ENCODE measurements at places on chromosomes 3 and 15. TPM values are rescaled to one million over a fixed set of nuclear protein-coding genes. Genes with fewer than 3 reads are reported as not detected.

DNA sequence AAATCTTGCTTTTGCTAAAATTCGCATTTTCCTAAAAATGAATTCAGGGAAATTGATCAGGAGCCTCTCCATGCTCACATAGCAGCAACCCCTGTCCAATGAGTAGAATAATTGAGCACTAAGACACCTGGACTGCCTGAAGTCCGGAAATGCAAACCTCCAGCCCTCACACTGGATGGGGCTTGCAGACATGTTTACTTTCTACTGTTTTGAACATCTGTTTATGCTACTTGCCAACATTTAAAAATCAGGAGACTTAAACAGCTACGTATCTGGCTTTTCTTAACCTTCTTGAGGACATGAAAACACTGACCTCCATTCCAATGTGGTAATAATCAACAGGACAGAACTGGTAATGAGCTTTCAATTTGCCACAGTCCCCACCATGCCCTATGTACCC, 184.4 kb downstream of the SHOX2 start:
- DNase-seq = no peak

DNA sequence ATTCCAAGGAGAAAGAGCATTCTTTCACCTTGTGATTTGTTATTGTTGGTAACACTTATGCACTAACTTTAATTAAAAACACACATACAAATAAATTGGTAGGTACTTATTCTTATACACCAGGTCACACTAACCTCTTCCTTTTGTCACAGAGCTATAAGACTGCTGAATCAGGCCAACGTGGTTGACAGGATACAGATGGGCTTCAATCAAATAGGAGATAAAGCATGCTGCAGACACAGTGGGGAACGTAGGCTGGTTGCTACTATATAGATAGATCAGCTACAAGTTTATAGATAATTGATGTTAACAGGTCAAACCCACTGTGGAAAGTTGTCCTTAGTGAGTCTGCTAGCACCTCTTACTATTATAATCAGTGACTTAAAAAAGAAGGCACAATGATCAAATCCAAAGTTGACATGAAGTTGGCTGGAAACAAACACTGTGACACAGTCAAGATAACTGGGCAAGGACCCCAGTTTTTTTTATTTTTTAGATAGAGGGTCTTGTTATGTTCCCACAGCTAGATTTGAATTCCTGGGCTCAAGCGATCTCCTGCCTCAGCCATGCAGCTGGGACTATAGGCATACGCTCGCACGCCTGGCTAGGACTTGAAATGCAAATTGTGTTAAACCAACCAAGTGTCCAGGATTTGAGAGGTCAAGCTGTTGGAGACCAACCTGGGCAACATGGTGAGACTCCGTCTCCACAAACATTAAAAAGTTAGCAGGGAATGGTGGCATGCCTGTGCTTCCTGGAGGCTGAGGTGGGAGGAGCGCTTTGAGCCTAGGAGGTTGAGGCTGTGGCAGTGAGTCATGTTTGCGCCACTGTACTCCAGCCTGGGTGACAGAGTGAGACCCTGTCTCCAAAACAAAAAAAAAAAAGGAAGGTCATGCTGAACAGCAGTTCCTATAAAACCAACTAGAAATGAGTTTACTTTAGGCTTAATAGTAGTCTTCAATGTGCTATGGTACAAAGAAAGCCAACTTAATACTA, 97.9 kb upstream of the MEX3B start:
- DNase-seq = no peak

DNA sequence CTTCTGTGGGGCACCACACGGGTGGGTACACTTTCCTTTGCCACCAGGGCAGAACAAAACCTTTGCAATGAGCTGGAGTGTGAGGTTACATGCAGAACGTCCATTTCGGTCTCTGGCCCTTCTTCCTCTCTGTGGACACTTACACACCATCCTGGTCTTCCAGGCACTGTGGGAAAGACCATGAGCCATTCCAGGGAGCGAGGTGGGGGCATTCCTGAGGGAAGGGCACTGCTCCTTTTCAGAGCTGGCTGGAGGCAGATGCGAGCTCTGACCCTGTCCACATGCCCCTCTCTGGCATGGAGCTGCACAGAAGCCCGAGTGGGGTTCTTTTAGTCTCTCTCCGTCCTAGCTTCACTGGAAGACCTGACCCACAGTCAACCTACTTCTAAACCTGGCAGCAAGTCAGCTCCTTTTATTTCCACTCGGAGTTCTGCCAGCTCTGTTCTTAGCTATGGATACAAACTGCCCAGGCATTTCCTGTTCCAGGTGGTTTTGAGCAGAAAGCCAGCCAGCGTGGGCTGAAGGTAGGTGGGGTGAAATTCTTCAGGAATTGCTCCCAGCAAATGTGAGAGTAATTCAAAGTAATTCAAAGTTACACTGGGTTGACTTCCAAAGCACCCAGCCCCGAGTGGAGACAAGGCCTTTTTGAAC, 281.4 kb downstream of the ADAMTS17 start:
- no peak for DNase-seq

GUCA1C gene
- total RNA-seq = not detected

DNA sequence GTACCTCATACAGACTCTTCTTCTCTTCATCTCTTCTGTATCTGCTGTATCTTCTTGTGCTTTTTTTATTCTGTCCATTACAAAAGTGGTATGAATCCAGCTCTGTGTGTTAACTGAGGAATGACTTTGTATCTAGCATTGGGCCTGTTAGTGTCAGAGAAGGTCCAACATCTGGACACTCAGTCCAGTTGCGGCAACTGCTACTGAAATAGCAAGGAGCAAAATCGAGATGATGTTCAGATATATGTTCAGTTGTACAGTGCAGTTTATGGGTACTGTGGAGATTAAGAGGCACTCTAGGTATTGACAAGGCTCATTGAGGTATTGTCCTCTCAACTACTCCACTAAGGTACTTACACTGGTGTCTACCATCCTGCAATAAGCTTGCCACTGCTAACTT, 42.6 kb downstream of the KLHDC8B start:
- no peak for DNase-seq

GRCh38 chr3:173893066-173893465, 495.5 kb downstream of the NLGN1 start:
- DNase-seq = no peak

GABRR3 gene
- total RNA-seq = not detected

GRCh38 chr15:39801641-39802309, 19.1 kb upstream of the FSIP1 start:
- peak; percentile 39 for DNase-seq

DNA sequence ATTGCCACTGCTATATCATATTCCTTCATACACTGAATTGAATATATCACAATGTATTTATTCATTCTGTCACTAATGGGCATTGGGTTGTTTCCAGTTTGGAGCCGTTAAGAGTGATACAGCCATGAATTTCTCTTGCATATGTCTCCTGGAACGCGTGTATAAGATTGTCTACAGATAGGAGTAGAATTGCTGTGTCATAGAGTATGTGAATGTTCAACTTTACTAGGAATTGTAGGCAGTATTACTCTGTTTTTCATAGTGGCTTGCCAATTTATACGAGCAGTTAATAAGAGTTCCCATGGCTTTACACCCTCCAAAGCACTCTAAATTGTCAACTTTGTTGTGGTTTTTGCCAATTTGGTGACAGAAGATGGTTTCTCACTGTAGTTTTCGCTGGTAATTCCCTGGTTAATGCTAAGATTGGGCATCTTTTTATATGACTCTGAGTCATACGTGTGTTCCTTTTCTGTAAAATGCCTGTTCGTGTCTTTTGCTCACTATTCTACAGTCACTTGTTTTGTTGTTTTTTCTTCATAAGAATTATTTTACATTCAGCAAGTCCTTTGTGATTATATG, 136.1 kb upstream of the LIPC start:
- DNase-seq = no peak

DNA sequence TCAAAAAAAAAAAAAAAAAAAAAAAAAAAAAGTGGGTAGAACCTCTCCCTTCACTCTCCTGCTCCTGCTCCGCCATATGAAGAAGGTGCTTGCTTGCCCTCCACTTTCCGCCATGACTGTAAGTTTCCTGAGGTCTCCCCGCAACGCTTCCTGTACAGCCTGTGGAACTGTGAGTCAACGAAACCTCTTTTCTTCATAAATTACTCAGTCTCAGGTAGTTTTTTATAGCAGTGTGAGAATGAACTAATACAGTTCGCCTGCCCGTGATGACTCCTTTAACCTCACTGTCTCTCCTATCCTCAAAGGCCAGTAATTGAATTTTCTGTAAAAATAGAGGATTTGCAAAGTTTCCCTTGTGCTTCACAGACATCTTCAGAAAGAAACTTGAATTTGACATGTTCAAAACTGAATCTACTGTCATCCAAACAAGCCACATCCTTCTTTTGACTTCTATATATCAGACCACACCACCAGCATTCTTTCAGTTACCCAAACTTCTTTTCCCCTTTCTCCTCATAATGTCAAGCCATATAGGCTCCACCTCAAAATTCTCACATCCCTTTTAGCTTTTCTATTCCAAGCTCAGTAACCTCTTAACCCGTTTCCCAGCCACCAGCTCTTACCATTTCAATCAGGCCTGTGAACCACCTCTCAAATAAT, 44.3 kb downstream of the P2RY1 start:
- DNase-seq = no peak

DNA sequence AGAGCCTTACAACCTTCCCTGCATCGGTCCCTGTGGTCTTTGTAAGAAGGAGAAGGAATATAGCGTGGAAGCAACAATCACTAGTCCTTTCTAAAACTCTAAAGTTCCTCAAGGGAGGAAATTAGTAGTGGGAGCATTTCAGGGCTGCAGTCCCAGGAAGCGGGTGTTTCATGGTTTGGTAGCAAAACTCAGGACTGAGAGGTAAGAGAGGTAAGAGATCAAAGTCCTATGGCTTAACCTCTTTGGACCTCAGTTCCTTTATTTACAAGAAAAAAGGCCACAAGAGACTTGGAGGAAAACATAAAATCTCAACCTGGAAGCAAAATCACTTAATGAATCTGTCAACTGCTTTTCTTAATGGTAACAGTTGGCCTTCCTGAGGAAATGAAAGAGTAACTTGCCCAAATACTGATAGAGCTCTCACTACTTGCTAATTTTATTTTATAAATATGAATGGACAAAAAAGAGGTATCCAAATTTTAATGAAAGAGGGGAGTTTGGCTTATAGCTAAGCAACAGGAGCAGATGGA, 14.3 kb downstream of the LRRC28 start:
- DNase-seq = no peak

CD276 gene
- 136 TPM for total RNA-seq

GRCh38 chr3:16871915-16872842, 12.6 kb upstream of the PLCL2 start:
- DNase-seq = no peak

DNA sequence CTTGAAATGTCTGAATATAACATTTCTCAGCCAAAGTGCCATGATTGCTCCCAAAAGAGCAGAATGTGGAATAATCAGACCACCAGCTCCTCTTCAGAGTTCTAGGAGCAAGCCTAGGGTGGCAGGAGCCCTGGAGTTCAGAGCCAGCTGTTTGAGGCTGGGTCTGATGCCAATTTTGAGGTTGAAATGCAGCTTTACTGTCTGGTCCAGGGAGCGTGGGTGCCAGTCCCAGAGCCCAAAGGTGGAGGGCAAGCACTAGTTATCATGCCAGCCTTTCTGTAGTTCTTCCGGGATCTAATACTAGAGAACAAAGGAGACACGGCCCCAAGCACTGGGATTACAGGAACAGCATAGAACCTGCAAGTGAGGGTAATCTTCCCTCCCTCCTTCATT, 69.3 kb downstream of the TNFAIP8L3 start:
- no peak for DNase-seq

DNA sequence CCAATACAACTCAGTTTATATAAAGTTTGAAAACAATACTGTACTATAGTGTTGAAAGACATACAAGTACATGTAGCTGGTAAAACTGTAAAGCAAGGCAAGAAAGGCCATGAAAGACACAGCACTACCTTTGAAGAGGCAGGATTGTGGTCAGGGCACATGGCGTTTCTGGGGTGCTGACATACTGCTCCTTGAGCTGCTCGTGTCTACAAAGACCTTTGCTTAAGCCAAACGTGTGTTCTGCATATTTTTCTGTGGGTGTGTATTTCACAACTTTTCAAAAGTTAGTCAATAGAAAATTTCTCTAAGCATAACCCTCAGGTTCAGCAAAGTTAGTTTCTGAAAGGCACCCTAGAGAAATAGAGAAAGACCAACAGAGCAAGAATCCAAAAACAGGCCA, 14.1 kb upstream of the TOPAZ1 start:
- DNase-seq = no peak

DNA sequence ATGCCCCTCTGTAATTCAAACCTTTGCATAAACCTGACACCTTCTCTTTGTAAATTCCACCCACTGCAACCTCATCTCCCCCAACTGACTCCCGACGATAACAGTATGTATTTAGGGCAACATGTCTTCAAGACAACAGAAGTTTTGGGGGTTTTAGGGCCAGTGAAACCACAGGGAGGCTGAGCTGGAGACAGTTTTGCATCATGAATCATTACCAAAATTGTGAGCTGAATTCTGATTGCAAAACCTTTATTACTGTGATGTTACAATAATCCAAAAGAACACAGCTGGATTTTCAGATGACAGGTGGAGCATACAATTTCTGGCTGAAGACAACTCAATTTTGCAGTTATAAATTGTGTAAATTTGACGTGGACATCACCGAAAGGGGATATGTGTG, 281.3 kb upstream of the TTC14 start:
- no peak for DNase-seq

MAGEL2 gene
- total RNA-seq = 1.1 TPM

DNA sequence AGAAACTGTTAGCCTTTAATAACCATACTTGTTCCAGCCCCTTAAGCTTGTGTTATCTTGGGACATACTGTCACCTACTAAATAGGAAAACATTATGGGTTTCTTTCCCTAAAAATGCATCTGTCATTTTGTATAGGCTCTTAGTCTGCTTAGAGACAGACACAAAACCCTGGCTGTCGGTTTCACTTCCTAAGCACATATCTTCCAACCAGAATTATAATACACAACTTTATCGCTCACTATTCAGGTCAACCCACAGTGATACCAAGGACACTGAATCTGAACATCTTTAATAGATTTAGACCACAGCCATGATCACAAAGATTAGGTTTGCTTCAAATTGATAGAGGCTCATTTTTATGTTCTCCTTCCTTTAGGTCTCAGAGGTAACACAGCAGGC, 111.8 kb downstream of the CFAP20DC start:
- DNase-seq = no peak

GNAT1 gene
- total RNA-seq = not detected

- DNase-seq = no peak
These were observed 52.4 kb downstream of the VGLL3 start for GRCh38 chr3:86938416-86939105.

GRCh38 chr3:128466840-128467541, at the start of gene DNAJB8:
Gene DNAJB8 (minus strand): TSS chr3:128466890. CDS start chr3:128463245, 3,645 bp downstream.
- DNase-seq = no peak

DNA sequence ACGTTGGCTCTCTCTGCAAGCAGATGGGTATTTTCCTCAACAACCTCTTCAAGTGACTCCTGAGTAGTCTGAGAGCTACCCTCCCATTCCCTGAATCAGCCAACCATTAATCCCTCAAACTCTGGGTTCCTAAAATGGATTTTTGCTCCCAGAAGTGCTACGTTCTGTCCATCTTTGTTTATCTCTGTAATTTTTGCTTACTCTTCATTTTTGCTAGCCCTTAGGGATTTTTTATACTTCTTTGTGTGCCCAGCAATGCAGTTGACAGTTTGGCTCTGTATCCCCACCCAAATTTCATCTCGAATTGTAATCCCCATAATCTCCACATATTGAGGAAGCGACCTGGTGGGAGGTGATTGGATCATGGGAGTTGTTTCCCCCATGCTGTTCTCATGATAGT, 35.4 kb upstream of the COL6A5 start:
- DNase-seq = no peak

FGD5 gene
- 19.8 TPM for total RNA-seq

- no peak for DNase-seq
These were observed 222.3 kb downstream of the ZMAT3 start for GRCh38 chr3:178849199-178849910.

CNTN4 gene
- total RNA-seq = 1.00 TPM

- no peak for DNase-seq
These were observed 103.2 kb upstream of the ST8SIA2 start for GRCh38 chr15:92290359-92290992.

Data from H7 (cell line).